NCI-H2107 (cell line): ENCODE measurements at places on chromosomes 2 and 18.

DNA sequence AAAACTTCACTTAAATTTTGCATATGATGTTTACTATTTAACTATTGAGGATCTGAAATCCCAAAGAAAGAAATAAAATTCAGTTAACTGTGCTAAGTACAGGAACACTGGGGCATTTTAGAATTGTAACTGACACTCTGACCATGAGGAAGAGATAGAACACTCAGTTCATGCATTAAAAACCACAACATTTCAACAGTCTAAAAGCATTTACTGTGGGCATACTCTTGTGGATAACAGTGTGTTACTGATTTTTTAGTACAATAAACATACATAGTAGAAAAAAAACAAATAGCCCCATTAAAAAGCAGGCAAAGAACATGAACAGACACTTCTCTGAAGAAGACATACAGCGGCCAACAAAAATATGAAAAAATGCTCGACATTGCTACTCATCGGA, 1122.7 kb upstream of the PIK3C3 start:
- DNase-seq, result no peak

DNA sequence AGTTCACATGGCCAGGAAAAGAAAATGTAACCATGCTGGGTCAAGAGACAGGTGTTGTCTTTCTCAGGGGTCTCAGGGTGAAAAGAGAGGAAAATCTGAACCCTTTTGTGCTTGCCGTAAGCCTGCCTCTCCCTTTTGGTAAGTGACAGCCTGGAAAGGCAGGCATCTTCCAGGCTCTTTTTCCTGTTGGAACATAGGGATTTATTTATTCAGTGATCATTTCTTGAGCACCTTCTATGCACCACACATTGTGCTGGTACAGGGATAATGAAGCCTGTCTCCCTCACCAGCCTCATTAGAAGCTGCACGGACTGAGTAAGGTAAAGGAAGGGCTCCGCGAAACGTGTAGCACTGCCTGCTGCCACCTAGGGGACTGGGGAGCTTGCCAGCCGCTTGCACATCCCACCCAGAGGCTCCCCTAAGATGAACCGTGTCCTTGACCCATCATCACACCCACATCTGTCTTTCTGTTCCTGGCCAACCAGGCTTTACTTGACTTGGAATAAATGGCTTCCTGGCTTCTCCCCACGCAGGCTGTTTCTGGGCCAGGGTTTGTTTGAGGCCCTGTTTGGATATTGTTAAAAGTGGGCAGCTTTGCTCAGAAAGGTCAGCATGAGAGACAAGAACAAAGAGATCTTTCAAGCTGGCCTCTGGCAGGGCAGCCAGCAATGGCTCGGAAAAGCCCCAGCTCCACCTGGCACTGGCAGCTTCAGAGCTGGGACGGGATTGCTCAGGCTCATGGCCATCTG, 73.3 kb upstream of the MCFD2 start:
- DNase-seq, result no peak

GRCh38 chr2:26957534-26957933, 12.9 kb upstream of the MAPRE3 start:
- no peak for DNase-seq

GRCh38 chr2:28624793-28625701, 126.6 kb upstream of the PPP1CB start:
- DNase-seq, result no peak

DNA sequence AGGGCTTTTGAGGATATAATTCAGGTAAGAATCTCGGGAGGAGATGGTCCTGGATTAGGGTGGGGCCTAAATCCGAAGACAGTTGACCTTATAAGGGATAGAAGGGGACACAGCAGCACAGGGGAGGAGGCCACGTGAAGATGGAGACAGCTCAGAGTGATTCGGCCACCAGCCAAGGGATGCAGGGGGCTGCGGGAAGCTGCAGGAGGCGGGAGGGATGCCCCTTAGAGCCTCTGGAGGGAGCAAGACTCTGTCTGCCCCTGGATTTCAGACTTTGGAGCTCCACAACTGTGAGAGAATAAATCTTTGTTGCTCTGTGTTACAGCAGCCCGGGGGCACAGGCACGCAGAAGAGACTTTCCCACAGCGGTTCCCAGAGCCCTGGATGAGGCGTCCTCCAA, 143.7 kb downstream of the ASB1 start:
- no peak for DNase-seq

GRCh38 chr2:217722883-217723472, 279.8 kb downstream of the TNS1 start:
- DNase-seq, result no peak

- DNase-seq, result no peak
Observed at GRCh38 chr18:23355206-23355605, 97.9 kb upstream of the RIOK3 start.

GRCh38 chr2:100563407-100564247, 834 bp downstream of the PDCL3 start:
- DNase-seq, result no peak

GRCh38 chr2:73839653-73840411, 11.1 kb downstream of the STAMBP start:
- no peak for DNase-seq

DNA sequence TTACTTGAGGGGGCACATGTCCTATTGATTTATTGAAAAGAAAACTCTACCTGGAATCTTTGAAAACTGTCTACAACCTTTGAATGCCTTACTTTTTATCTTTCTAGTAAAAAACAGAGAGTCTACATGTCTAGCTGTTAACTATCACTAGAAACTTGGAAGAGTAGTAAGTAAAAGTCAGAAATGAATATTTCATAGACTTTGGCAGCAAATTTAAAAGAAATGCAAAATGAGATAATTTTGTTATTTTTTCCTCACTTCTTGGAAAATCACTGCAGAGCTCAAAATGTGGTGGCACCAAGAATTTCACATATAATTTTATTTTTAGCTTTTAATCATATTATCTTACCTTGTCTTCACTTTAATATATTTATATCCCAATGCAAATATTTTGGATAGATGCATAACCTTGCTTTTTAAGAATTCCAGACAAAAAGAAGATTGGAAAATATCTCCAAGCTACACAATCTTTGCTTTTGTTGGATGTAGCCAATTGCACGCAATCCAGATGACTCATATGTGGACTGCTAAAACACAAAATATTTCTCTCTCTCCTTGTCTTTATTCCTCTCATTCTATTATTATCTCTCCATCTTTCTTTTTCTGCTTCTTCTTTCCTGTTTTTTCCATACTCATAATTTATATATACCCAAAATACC, 92.2 kb upstream of the DSEL start:
- no peak for DNase-seq
